NCI-H226 (cell line): ENCODE measurements at places on chromosomes 1 and 21.

DNA sequence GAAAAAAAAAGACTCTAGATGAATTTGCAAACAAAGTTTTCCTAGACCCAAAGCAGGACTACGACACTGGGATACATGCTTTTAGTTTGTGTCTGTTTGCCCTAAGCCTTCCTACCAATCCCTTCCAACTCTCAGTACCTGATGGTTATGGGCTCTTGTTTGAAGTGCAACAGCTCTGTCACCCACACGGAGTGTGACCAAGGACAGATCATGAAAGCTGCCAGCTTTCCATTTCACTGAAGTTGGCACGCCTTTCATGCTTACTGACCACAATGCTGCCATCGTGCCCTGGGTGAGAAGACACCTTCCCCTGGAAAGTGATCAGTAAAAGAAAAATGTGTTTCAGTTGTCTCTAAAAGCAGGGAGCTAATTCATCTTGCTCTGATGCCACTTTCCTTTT lies 312.5 kb upstream of the PTBP2 start:
- no peak for DNase-seq

- DNase-seq = peak; percentile 11
These were observed 168.1 kb upstream of the CHRM3 start for GRCh38 chr1:239218301-239218700.

GRCh38 chr1:161133220-161133740 lies 813 bp upstream of the DEDD start:
- DNase-seq = no peak

DNA sequence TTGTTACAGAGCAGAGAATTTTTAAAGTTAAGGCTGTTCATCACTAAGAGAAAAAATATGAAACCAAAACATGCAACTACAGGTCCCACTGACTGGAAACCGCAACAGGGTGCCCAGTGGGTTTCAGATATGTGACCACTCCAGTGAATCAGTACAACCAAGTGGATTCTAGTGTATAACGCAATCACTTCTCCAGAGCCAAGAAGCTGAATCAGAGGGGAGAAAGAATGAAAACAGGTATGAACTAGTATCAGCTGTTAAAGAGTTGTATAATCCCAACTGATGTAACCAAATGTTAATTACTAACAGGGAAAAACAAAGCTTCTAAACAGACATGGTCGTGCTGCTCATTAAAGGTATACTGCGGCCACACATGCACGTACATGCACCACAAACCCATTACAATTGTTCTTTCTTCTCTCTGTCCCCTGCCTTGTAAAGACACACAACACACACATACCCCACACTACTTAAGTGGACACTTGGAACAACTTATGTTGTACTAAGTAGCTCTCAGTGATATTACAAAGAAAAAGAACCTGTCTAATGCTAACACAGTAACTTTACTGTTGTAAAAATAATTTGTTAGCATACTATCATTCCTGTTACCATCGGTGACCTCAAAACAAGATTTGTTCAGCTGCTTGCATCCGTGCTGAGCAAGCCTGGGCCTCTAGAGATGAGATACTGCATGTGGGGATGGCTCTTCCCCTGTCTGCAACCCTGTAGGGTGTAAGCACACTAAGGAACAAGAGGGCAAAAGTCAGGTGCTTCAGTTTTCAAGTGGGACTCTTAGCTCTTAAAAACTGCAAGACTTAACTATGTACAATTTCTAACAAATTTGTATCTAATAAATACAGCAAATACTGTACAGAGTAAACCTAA lies 74.2 kb downstream of the PTPN14 start:
- DNase-seq = peak; percentile 76

- no peak for DNase-seq
These were observed 25.2 kb upstream of the PLA2G2C start for GRCh38 chr1:20211511-20211931.

GRCh38 chr1:87208931-87209330 lies 119.7 kb upstream of the LMO4 start:
- DNase-seq = peak; percentile 69

GRCh38 chr1:119080586-119080985 lies 59.9 kb downstream of the WARS2 start:
- DNase-seq = peak; percentile 93

- DNase-seq = no peak
These were observed 9.6 kb downstream of the TRIM62 start for GRCh38 chr1:33171977-33172813.

- DNase-seq = no peak
These were observed 19.2 kb downstream of the RIMS3 start for GRCh38 chr1:40646315-40646714.

GRCh38 chr21:33856893-33857527 lies 58.6 kb downstream of the ATP5PO start:
- no peak for DNase-seq

- no peak for DNase-seq
These were observed 48.3 kb downstream of the CD46 start for GRCh38 chr1:207799989-207800648.

DNA sequence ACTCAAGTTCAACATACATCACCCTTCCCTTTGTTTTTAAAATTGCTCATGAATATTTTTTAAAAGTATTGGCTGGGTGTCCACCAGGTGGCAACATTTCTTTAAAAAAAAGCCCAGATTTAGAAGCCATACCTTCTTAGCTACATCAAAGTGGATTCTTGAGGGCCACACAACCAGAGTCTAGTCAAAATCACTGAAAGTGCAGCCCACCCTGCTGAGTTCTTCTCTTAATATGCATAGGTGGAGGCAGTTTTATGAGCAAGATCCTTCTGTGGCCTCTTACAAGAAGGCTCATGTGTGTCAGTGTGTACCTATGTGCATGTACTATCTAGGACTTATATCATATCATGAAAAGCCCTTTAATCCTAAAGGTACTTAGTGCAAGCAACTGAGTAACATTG lies 16.9 kb upstream of the GNG12 start:
- DNase-seq = peak; percentile 39

DNA sequence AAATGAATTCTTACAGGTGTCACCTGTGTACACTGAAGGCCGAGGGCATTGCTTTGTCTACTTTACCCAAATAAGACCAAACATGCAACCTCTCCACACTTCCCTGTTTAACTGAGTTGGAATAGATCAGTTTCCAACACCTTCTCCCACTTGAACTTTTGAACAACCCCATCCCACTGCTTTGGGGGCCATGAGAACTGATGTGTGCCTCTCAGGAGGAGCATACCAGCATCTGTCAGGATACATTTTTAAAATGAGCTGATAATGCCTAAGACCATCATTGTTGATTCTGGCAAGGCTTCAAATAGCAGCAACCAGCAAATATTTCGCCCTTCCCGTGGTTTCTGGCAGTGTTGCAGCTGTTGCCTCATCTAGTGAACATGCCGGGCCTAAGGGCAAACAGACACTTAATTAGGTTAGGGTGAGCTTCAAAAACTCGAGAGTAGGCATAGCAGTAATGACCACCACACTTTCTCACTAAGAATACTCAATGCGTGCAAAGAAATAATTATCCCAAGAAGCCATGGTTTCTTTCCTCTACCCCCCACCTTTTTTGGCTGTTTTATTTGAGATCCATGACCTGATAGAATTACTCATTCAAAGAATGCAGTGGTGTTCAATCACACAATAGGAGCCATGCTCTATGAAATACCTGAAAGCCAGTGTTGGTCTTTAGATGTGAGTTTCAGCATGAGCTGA lies 63.7 kb downstream of the MAP10 start:
- peak; percentile 80 for DNase-seq

DNA sequence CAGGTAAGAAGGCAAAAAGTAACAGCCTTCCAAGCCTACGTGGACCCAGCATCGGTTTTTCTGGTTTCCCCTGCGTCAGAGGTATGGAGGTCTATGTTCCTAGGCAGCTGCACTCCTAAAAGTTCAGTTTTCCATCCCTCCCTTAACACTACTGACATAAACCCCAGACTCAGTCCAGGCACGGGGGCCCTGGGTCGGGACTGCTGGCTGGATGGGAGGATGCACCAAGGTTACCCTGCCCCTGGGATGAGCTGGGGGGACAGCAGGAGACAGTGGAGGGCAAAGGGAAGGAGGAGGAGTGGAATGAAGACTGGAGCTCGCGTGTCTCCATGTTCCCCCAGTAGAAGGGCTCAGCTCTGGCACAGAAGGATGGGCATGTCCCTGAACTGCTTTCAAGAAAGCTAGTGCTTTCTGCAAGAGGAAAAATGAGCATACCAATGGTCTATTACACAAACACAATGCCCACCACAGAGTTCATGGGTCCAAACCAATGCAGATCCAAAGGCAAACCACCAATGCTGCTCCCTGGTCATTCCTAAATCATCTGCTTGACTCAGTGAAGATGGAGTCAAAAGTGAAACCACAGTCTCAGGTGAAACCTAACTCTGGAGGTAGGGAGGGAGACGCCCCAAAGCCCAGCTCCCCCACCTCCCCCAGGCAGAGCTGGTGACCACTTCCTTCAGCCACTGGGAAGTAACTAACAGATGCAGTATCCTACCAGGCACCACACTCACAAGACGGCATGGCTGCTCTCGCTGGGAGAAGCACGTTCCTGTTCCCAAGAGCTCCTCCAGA lies 54.9 kb downstream of the CD46 start:
- peak; percentile 15 for DNase-seq

DNA sequence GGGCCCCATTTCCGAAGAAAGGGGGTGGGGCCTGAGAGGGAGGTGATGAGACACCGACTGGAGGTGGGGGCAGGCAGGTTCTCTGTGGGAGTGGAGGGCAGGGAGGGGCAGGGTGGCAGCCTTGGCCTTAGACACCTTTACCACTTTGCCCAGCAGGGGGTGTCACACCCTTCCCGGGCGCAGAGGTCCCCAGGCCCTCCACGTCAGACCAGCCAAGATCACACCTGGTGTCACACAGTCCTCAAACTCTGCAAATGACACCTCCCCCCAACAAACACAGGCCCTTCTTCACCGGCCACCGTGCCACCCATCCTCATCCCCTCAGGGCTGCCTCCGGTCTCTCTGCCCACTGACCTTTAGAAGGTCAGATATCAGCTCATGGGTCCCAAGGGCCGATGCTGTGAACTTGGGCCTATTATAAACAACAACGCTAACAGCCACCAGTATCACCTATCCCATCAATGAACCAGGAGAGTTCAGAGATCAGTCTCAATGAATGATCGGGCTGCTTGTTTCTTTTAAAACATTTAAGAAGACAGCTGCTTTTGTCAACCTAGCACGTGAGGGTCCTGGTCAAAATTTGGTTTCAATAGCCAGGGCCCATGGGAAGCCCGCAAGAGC lies 103.9 kb downstream of the CASZ1 start:
- DNase-seq = no peak

DNA sequence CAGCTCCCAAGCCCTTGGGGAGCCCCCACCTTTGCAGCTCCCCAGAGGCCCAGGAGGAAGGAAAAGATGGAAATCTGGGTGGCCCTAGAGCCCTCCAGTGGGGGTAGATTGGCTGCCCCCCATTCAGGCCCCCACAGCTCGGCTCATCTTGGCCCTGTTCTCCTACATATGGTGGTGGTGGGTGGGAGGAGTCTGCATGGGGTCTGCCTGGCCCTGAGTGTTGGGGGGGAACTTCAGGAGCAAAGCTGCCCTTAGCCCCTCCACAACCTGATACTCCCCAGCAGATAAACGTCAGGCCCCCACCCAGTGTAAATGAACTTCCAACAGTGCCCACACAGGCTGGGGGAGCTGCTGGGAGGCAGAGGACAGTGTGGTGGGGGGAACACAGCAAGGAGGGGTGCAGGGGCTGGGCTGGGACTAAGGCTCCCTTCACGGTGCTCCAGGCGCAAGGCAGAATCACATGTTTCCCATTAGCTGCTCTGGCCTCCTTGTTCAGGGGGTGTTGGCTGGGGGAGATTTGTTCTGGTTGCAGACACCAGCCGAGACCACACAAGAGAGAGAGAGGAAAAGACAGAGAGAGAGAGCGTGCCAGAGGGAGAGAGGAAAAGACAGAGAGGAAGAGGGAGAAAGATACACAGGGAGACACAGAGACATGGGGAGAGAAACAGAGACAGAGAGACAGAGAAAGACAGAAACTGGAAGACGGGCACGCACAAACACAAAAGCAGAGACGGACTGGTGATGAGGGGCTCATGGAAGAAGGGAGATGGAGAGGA lies 42.6 kb downstream of the AHDC1 start:
- no peak for DNase-seq

DNA sequence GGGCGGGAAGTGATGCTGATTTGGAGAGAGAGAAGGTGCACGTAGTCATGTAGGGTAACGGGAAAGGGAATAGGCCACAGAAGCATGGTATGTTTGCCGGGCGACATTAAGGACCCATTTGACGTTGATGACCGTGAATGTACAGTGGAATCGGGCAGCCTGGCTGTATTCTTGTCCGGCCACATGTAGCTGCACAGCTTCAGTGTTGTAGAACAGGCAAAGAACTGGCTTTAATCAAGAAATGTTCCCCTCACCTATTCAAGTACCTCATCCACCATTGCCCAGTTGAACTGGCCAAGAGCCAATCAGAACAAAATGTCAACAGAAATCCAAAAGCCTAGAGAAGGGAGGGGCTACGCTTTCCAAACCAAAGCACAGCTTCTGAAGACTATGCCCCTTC lies 104.8 kb downstream of the DHRS3 start:
- DNase-seq = no peak

DNA sequence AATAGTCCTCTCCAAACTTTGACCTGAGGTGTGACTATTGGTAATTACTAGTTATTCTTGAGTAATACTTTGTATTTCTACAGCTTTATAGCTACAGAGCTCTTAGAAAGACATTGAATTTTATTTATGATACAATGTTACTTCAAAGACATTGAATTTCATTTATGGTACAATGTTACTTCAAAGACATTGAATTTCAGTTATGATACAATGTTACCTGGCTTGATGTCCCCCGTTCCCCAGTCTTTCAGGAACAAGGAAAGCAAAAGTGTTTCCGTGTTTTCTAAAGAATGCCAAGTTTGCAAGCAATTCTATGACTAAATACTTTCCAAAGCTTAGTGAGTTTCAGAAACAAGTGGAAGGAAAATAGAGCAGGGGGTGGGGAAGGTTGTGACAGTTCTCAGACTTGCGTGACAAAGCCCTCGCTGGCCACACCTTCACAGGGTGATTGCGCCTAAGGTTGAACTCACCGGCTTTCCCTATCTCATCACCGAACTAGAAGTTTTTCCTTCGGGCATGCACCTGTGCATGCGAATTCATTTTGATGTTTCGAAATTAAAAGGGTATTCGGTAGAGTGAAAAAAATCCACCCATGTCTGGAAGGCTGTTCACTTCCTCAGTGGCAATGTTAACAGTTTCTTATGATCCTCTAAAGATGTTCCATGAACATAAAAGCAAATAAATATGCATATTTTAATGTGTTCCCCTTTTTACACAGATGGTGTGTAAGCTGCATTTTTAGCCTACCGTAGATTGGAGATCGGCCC lies 909 bp upstream of the PAXBP1 start:
- DNase-seq = no peak

GRCh38 chr1:2587071-2587859 lies 688 bp downstream of the PRXL2B start:
- no peak for DNase-seq

DNA sequence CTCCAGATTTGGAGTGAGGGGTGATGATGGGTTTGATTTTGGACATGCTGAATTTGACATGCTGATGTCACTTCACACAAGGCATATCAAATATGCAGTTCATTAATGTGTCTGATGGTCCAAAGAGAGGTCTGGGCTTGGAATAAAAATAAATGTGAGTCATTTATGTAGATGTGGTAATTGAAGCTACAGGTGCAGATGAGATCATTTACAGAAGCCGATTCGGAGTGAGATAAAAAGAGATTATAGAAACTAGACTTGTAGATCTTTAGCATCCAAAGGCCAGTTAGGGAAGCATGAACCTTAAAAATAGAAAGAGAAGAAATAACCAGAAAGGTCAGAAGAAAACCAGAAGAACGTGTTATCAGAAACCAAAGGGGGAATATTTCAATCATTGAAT lies 350.9 kb upstream of the ZP4 start:
- no peak for DNase-seq
